ENCODE measurements at places on chromosomes 11 and 22.

GRCh38 chr22:44648085-44648820, 53.8 kb upstream of the PRR5 start:
- DNase-seq: no peak

- DNase-seq: peak; percentile 59
These were observed 13.9 kb downstream of the OTUB1 start for GRCh38 chr11:64000026-64000739.

GRCh38 chr11:12968101-12968500, 41.0 kb upstream of the RASSF10 start:
- DNase-seq: no peak

DNA sequence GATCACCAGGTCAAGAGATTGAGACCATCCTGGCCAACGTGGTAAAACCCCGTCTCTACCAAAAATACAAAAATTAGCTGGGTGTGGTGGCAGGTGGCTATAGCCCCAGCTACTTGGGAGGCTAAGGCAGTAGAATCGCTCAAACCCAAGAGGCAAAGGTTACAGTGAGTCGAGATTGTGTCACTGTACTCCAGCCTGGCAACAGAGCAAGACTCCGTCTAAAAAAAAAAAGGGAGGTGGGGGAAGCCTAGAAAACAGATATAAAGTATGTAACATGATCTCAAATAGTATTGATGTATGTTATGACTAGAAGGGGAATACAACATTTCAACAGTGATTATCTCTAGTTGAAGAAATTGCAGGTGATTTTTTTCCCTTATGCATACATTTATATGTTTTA, 61.4 kb downstream of the SLC1A2 start:
- no peak for DNase-seq

DNA sequence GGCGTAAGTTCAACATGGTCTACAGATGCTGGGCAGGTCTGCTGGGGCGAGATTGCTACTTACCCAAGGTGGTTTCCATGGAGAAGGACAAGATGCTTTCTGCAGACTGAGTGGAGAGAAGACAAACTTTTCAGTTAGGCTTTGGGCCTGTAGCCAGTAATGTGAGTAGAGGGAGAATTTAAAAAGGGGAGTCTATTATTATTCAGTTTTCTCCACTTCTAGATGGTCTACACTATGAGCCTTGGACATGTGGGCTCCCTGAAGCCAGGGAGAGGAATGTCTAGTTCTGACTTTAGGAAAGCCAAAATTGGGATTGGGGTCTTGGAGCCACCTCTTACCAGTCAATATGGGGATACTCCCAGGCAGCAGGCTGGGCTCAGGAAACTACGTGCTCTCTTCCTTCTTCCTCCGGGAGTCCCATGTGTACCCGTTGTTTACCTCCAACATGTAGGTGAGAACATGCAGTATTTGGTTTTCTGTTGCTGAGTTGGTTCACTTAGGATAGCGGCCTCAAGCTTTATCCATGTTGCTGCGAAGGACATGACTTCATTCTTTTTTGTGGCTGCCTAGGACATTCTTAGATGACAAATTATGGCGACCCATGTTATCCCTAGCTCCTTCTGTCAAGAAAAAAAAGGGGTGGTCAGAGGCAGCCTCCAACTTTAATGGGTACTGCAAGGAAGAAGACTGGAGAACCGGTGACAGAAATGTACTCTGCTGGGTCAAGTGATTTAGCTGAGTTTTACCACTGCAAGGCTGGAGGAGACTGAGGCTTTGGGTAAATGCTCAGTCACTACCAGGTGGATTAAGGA, 14.7 kb upstream of the ZNF280A start:
- DNase-seq: no peak

- no peak for DNase-seq
These were observed 350.6 kb downstream of the ETS1 start for GRCh38 chr11:128236506-128237498.

DNA sequence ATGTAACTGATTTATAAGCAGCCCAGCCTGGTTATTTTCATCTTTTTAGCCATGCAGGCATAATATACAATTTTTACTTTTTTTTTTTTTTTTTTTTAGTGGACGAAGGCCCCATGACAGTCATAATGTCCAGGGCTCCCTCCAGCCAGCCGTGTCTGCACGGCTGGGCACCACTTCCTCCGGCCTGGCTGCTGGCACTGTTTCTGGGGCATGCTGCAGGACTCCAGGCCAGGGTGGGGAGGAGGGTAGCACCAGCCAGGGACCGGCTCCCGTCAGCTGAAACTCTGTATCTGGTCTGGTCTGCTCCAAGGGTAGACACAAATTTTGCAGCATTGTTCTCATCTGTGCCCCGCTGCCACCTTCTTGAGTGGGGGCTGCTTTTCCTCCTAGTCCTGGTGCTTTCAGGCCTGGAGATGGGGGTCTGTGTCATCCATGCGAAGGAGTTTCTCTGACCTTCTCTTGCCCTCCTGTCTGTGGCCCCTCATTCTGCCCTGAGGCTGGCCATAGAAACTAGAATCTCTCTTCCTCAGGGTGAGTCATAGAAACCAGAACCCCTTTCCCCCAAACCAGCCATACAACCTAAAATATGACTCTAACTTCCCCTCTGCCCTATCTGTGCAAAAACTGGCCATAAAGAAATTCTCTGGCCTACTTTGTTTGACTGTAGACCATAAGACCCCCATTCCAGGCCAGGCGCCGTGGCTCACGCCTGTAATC, 9.2 kb upstream of the RRP7A start:
- DNase-seq: no peak

GRCh38 chr11:61654397-61654829, 25.8 kb upstream of the DAGLA start:
- DNase-seq: no peak

DNA sequence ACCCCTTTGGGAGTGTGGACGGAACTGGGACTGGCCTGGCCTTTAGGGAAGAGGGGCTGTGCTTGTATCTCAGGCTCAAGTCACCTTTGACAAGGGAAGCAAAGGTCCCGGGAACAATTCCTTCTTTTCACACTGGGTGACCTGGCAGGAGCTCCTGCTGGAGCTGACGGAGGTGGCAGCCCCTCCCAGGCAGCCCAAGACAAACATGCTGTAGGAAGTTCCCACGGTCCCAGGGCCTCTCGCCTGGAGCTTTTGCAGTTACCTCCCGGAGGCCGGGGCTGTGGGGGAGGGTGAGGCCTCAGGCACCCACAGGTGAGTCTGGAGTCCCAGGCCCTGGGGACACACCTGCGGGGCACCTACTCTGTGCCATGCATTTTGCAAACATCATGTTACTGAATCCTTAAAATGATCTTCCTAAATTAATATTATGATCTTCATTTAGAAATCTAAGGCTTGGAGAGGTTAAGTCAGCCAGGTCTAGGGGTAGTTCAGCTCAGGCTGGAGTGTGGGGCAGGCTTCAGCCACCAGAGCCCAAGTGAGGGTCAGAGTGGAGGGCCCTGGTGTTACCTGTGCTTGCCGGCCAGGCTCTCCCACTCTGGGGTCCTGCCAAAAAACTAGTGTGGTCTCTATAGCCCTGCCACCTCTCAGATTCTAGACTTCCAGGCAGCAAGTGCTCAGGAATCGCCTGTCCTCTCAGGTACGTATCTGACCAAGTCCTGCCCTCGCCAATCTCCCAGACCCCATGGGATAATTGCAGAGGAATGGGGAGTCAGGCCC, 15.7 kb upstream of the MYEOV start:
- DNase-seq: no peak

- no peak for DNase-seq
These were observed 47.7 kb upstream of the ARHGAP20 start for GRCh38 chr11:110759972-110760381.

GRCh38 chr11:57475671-57476046, 15.3 kb downstream of the RTN4RL2 start:
- no peak for DNase-seq

DNA sequence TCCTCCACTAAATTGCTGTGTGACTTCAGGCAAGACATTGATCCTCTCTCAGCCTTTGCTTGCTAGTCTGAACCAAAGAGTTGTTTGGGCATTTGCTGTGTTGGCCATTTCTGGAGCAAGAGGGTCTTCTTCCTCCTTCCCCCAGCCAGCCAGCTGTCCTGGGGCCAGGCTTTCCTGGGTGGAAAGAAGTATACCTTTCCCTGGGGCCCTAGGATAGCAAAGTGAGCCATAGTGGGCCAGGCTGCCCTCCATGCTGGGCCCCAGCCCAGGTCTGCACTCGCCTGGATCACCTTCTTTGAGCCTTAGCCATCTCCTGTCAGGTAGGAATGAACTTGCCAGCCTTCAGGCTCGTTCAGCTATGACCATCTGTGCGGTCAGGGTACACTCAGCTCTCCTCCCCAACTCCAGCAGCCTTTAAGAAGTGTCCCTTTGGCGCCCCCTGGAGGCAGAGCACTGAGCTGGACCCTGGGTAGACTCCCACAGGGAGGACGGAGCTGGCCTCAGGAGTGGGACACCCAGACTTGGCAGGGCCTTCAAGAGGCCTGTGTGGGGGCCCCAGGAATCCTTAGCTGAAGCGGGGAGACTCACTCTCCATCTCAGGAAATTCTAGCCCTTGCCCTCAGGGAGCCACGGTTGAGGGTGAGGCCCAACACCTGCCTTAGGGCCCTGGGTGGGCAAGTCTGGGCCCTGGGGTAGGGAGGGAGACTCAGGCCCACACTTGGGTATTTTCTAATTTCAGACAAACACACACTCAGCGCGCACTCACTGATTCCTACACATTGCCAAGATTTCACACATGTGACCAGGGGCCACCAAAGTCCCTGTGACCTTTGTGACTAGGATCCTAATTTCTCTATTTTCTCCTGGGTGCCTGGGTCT, 35.6 kb upstream of the TPBGL start:
- peak; percentile 73 for DNase-seq

GRCh38 chr22:20998411-20999336, 3.2 kb downstream of the THAP7 start:
- no peak for DNase-seq

DNA sequence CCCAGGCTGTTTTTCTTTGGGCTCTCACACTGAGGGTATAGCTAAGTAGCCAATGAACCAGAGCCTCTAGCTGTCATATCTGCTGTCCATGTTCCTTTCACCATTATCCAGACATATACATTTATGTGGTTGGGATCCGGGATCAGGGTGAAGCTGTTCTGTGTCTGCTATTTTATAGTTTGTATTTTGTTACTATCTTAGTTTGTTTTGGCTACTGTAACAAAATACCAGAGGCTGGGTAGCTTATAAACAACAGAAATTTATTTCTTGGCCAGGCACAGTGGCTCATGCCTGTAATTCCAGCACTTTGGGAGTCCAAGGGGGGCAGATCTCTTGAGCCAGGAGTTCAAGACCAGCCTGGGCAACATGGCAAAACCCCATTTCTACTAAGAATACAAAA, 40.5 kb upstream of the CABP7 start:
- DNase-seq: no peak

GRCh38 chr22:48415520-48415919, 1412.2 kb downstream of the BRD1 start:
- no peak for DNase-seq

DNA sequence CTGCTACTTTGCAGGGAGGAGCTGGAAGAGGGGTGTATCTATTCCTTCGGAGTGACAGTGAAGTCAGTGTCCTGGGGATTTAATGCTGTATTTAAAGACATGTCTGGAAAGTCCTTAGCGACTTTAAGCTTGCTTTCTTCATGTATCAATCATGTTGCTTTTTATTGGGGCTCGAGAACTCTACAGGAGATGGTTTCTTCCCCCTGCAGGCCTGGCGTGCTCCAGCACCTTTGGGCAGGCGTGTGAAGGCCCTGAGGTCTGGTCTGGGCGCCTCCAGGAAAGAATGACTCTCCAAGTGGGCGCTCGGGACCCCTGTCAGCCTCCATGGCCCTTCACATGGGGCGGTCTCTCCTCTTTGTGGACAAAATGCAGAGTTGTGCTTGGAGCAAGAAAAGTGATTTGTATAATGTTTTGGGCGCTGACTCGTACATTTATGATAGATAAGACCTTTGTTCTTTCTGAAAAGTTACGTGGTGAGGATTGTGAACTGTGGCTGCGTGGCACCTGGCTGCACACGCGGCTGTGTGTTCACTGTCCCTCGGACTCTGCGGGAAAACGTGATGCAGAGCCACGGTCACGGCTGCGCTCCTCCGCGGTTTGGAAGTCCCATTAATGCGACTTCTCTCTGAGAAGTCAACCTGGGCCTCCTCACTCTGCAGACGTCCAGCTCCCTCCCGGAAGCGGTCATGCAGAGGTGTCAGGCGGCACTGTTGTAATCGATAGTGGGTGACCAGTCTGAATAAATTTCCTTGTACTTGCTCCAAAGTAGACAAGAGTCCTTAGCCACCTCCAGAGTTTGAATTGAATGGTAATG, 282.5 kb downstream of the TBC1D22A start:
- no peak for DNase-seq

DNA sequence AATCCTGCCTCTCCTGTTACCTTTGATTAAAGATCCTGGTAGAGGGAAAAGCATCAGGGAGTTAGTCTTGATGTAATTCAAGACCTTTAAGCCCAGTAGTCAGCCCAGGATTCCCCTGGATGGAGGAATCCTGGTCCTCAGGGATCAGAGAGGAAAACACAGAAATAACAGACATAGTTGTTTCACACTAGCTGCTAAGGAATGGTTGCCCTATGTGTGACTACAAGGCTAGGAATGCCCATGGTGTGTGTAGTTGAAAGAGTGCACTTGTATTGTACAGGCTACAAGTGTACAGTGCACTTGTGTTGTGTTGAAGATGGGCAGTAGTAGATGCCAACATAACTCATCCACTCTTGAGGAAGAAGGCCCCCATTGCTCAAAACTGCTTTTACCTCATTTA, 226.8 kb downstream of the AASDHPPT start:
- DNase-seq: no peak

DNA sequence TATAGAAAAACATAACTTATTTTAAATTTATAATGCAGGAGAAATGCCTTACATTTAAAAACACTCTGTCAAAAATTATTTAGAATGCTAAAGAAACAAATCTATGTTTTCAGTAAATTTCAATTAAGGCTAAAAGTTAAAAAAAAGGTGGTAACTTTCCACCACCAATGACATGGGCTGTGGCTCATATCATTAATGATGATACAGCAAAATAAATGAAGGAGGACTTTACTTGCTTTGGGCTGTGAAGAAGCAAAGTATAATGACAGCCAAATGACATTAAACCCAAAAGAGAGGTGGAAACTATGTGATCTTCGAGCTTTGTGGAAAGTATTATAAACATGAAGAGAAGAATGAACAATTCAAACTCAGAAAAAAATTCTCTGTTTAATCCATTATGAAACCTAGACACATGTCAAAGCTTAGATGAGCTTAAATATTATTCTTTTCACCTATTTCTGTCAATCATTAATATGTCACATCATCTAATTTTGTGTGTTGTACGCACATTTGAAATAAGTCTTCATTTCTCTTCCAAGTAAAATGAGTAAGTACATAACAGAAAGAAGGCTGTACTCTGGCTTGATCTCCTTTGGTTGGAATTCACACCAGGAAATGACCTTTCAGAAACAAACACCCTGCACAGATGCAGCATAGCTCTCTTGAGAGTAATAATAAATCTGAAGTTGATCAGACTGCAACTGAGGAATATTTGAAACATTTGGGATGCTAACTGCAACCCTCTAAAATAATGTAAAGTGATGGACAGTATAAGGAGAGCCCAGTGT, 265.8 kb downstream of the TTC28 start:
- DNase-seq: no peak

GRCh38 chr22:46563381-46564083, 26.1 kb upstream of the CELSR1 start:
- peak; percentile 70 for DNase-seq

GRCh38 chr11:65366340-65366773, 11.8 kb downstream of the TIGD3 start:
- DNase-seq: no peak

- no peak for DNase-seq
These were observed 88.1 kb downstream of the PIWIL4 start for GRCh38 chr11:94655291-94655690.
